HEK293T (cell line): ENCODE measurements at places on chromosomes 16 and 17.

DNA sequence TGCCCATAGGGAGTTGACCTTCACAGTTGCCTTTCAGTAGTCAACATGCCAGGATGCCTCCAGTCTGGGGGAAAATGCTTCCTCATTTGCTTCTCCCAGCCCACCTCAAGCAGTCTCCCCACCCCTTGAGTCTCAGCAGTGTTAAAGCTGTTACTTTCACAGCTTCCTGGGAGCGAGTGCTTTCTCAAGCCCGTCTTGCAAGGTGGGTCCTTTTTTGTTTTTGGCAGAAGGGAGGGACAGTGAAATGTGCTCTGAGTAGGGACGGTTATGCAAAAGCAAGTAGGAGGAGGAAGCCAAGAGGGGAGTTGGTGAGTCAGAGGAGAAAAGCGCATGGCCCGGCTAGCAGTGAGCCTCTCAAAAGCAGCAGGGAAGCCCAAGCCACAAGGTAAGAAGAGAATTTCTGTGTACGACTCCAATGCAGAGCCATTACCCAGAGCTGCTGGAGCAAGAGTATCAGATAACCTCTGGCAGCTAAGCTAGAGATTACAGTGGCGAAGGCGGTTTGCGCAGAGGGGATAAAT, at the start of gene CHST4:
Gene CHST4, plus strand, starts transcription at position 316 of the 521 bp plus-strand sequence. CDS start 10,252 bp downstream, outside the sequence.
- peak; percentile 48 for DNase-seq

- no peak for DNase-seq
Measured at GRCh38 chr16:81715358-81716196, 63.5 kb upstream of the PLCG2 start.

DNA sequence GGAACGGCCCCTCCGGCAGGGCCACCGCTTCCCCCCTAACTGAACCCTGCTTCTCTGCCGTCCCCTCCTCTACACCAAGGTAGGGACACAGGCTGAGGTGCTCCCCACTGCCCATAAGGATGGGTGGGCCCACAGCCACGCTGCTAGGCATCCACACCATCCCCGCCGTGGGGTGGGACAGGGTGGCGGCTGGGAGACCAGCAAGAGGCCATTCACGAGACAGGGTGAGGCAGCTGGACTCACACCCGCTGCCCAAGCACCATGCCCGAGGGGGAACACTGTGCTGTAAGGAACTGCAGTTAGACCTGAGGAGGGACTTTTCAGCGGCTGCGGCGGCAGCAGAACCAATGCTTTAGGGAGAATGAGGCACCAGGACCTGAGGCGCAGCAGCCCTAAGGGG, 47.5 kb upstream of the RRN3 start:
- no peak for DNase-seq

DNA sequence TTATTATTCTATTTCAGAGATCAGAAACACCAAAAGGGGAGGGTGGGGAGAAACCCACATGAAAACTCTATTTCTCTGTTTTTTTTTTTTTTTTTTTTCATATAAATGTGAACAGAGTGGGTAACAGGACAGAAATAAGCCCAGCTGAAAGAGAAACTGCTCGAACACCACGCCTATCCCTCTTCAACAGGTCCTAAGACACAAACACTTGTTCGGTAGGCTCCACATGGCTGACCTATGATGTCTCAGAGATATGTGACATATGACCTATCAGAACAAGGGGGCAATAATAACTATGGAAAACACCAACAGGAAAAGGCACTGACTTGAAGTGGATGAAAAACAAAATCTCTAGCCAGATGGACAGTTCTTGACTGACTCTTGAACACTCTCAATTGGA, 44.8 kb downstream of the PARN start:
- no peak for DNase-seq

- DNase-seq: no peak
Measured at GRCh38 chr17:69856946-69857345, 218.1 kb upstream of the KCNJ16 start.

GRCh38 chr17:9855036-9855435, 29.3 kb downstream of the GLP2R start:
- DNase-seq: no peak

- DNase-seq: peak; percentile 40
Measured at GRCh38 chr17:63150994-63151464, 185.0 kb downstream of the TANC2 start.

GRCh38 chr16:54801057-54801844, 129.4 kb upstream of the IRX5 start:
- no peak for DNase-seq

DNA sequence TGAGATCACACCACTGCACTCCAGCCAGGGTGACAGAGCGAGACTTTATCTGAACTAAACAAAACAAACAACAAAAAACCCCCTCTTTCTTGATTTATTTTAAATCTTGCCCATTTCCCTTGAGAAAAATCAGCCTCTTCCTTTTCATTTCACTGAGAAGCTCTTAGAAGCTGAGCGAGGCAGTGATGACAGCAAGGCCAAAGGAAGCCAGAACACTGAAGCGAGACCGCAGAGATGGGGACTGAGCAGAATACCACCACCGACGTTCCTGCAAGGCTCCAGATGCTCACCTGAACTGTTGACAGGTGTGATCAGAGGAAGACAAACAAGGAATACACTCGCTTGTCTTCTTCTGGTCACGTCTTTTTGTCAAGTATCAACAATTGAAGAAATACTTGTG, 30.5 kb upstream of the IRF8 start:
- DNase-seq: no peak

DNA sequence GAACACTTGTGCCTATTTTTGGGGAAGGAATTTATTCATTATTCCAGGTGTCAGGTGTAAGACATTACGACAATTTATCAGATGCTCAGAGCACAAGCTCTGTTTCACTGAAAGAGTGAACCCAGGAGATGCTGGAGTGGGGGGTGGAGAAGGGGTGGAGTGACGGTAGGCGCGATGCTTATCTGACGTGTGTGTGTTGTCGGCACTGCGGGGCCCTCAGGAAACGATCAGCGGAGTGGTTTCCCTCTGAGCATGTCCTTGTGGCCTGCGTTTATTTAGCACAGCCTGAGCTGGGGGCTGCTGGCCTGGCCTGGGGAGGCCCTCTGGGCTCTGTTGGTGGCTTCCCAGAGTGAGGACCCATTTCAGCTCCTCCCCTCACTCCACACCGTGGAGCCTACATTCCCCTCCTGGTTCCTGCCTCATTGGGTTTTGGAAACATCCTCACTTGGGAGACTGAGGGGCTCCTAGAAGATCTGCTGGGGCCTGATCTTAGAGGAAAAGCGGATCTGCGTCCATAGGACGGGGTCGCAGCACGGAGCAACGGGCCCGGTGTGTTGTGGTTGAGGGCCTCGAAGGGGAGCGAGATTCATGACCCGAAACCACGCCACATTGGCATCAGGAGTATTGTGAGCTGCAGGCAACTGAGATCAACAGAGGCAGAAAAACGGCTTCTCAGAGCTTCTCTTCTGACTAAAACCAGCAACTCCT, 19.0 kb upstream of the GNG13 start:
- DNase-seq: no peak

GRCh38 chr16:84182680-84183571, 3.9 kb downstream of the TAF1C start:
- DNase-seq: no peak

DNA sequence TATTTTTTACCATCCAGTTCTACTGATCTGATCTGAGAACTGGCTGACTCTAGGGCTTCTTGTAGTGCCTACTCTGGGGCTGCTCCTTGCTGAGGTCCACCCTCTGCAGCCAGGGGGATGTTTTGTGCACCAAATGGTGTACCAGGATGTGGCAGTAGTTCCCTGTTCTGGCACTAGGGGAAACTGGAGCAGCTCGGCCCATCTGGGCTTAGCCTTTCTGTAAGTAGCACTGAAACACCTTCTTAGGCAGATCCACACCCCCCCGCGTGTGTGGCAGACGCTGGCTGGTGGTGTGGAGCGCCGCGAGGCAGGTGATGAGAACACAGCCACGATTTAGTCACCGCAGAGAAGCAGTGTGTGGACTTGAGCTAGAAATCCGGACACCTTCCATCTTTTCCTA, 17.0 kb downstream of the DUSP14 start:
- DNase-seq: peak; percentile 52

- DNase-seq: no peak
Measured at GRCh38 chr16:138049-138417, 440 bp downstream of the NPRL3 start.

- no peak for DNase-seq
Measured at GRCh38 chr16:24852281-24852721, 6.5 kb downstream of the SLC5A11 start.

GRCh38 chr16:76007645-76008044, 269.6 kb upstream of the CNTNAP4 start:
- no peak for DNase-seq

DNA sequence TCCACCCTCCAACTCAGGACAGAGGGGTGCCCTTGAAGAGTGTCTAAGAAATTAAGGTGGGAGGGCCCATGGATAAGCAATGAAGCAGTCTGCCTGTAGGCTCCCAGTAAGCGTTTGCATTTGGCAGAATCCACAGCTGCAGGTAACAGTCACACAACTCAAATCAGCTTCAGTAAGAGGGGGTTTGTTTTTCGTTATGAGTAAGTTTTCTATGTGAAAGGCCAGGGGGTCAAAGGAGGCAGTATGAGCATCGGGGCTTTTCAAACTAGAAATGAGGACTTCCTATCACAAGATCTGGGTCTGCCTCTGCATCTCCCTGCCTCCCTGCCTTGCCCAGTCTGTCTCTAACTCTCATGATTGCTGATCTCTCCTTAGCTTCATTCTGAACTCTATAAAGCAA, 128.1 kb upstream of the CCL2 start:
- DNase-seq: no peak

DNA sequence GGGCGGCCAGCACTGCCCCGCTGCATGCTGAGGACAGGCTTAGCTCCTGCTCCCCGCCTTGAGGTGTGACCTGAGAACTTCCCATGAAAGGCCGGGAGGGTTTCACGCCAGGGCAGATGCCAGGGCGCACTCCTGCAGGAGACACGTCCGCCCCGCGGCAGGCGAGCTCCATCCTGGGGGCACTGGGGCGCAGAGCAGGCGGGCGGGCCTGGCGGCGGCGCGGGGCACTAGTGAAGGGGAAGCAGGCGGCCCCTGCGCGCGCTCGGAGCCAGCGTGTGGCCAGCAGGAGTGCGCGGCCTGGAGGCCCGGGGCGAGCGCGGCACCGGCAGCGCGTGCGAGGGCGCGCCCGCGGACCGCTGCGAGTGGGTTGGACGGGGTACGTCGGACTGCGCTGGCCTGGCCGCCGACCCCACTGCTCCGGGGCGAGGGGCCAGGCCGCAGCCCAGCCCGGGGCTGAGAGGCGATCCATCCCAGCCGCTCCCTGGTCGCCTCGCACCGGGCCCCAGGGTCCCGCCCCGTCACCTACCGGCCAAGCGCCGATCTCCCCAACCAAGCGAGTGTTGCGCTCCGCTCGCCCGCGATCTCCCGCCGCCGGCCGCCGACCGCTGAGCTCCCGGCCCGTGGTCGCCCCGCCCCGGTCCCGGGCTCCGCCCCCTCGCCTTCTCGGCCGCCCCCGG, at the start of gene MAP3K14:
Gene MAP3K14, minus strand, starts transcription at position 587 of the 677 bp plus-strand sequence. CDS start 26,275 bp downstream, outside the sequence.
- peak; percentile 56 for DNase-seq

DNA sequence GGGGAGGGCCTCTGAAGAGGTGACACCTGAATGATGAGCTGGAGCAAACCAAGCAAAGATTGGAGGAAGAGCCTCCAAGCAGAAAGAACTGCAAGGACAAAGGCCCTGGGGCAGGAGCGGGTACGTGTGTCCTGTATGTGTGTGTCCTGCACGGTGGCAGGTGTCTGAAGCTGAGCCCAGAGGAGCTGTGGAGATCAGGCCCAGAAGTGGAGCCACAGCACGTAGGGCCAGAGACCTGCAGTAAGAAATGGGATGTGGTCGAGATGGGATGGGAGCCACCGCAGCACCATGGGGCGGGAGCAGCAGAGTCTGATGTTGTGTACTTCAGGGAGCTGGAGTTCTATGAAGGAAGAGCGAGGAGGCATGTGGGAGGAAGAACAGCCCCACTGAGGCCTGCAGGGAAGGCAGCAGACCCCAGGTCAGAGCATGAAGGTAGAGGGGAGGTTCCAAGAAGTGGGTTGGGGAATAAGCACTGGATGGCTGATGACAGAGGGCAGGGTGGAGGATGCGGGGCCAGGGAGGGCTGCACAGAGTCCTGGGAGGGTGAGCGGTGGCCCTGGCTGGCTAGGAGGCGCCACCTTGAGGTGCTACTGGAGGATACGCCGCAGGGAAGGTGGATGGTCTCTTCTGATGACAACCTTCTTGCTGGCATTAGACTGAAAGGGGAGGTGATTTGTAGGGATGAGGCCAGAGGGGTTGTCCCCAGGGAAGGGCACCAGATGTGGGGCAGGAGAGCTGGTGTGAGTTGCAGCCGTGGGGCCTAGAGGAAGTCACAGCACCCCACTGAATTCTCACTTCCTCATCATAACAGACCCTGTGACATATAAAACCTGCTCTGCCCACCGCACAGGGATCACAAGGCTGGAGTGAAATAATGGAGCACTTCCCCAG, 10.6 kb upstream of the CETP start:
- peak; percentile 72 for DNase-seq

- no peak for DNase-seq
Measured at GRCh38 chr17:16968786-16969185, 3.1 kb downstream of the TNFRSF13B start.

- no peak for DNase-seq
Measured at GRCh38 chr17:42975265-42975664, 4.6 kb downstream of the PTGES3L start.

DNA sequence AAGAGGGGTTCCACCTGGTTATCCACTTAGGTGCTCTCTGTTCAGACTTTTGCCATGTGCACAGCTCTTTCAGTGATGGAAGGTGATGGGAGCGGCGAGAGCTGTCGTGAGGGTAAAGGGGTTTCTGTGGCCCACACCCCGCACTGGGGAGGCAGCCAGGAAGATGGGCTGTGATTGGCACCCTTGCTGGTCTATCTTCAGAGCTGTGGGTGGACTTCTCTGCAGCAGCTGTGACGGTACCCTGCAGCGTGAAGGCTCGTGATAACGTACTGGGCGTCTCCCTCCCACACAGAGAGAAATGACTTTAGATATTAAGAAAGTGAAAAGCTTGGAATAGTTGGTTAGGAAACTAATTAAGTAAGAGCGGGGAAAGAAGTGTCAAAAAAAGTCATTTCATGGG, 45.8 kb downstream of the MPRIP start:
- DNase-seq: no peak

DNA sequence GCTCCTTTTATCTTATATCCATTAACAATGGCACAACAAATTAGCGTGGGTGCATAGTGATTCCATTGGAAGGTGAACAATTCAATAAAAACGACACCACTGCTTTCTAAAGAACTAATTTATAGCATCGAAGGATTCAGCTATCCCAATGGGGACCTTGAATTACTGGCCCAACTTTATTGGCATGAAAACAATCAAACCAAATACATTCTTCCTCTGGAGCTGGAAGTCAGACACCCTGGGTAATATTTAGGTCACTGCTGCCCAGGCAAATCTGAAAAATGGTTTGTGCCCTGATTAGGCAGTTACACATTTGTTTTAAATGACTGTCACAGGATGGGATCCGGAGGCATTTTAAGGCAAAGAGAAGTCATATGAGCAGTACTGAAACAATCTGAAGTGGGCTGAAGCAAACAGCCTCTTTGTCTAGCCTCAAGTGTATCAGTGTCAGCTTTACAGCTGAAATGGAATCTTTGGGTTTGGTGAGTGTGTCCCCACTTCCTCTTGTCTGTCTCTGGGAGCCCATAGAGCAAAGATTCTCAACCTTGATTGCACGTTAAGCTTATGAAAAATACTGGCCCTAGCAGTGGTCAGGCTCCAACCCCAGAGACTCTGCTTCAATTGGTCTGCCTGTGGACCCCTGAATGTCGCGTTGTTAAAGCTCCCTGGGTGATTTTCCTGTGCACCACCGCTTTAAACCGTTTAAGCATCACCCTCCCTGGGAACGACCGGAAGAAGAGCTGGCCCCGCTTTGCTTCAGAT, 30.3 kb downstream of the CDK5R1 start:
- DNase-seq: no peak
